ENCODE measurements at places on chromosomes 2 and 18. TPM values are rescaled to one million over a fixed set of nuclear protein-coding genes. Genes with fewer than 3 reads are reported as not detected.

GRCh38 chr2:188193230-188193629 lies 98.4 kb upstream of the GULP1 start:
- DNase-seq, result no peak

DNA sequence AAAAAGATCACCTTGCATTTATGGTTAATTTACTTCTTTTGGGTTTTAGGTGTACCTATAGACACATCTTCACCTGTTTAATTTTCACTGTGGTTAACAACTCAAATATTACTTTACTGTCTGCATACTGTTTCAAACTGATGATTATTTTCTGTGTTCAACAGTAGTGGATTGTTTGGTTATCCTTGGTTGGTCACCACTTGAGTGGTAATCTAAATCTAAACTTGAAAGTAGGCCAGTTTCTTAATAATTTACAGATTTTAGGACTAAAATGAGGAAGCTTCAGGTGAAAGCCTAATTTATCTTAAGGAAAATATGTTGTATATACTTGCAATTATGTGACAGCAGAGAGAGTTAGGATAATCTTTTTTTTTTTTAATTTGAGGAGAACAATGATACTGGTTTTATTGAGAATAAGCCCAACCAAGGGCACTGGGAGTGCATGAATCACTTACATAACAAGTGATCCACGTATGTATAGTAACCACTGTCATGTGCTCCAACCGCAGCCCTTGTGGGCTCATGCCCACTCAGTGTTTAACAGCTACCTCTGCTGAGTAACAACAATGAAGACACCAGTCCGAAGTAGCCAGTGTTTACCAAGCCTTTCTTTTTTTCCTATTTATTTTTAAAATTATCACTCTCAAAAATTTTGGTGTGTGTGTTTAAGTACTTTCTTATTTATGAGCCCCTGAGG lies 31.0 kb upstream of the WDSUB1 start:
- DNase-seq, result no peak

GRCh38 chr2:30351949-30352348 lies 95.1 kb upstream of the LCLAT1 start:
- DNase-seq, result no peak

GRCh38 chr18:10926621-10927161 lies 222.7 kb downstream of the PIEZO2 start:
- DNase-seq, result no peak

The AGFG1 gene
- 40.3 TPM for total RNA-seq

The SMIM21 gene
- total RNA-seq, result not detected

- no peak for DNase-seq
Measured at GRCh38 chr2:28717339-28717758, 34.3 kb upstream of the PPP1CB start.

- DNase-seq, result no peak
Measured at GRCh38 chr2:170605862-170606261, 109.3 kb upstream of the SP5 start.

DNA sequence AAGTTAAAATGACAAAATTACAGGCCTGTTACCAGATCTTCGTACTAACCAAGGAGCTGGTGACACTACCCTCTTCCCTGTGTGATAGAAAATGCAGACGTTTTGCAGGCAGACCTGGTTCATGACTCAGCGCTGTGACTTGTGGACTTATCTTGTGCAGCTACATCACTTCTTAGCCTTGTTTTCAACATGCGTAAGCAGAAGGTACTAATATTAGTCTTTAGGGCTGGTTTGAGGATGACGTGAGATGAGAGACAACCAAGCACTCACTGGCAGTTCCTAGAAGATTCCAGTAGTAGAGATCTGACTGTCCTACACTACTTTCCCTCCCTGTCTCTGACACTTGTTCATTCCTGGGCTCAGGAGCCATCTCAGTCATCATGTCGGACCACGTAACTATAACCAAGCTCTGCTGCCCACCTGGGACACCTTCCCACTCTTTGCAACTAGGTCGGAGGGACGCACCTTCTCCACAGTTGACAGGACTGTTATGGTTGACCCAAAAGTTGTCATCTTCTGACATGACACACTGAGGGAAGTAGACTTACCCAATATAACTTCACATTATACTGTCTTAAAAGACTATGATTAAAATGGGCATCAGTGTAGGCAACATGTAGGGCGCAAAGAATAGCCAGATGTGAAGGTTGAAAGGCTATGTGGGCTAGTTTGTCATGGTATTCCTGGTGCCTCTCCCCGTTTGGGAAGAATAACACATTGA lies 64.8 kb downstream of the TNFRSF11A start:
- DNase-seq, result no peak

- peak; percentile 66 for DNase-seq
Measured at GRCh38 chr2:65264821-65265670, 37.4 kb downstream of the ACTR2 start.

DNA sequence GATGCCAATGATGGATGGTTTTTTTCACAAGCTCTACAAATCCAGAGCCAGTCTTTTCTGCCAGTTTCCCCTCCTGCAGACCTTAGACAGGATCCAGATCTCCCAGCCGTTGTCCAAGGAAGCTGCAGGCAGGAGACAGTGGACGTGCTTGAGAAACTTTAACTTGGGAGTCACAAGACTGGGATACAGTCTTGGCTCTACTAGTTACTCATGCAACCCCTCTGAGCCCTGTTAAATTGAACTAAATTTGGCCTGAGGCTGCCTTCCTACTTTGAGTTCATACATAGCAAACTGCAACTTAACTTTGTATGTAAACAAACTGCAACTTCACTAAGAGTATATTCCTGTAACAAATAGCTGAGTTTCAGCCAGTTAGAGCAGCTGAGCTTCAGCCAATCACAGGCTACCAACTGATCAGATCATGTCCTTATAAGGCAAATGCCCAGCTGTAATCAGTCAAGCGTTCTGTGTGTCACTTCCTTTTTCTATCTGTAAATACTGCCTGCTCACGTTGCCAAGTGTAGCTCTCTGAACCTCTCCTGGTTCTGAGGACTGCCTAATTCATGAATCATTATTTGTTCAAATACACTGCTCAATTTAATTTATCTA lies 140.9 kb downstream of the CAPN13 start:
- no peak for DNase-seq

The COA5 gene
- total RNA-seq, result 34.9 TPM

The SCN2A gene
- total RNA-seq, result 0.87 TPM

DNA sequence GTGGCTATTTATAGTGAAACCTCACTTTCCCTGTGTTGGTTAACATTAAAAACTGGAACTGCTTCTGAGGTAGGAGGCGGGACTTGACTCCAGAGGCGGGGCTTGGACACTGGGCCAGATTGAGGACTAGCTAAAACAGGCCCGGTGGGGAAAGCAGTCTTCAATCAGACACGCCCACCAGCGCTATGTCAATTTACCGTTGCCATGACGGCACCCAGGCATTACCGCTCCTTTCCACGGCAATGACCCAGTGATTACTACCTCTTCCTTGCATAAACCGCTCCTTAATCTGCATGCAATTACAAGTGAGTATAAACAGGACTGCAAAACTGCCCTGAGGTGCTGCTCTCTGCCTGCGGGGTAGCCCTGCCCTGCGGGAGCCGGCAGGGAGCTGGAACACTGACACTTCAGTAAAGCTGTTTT lies 35.3 kb downstream of the LRRFIP1 start:
- peak; percentile 98 for DNase-seq

- DNase-seq, result no peak
Measured at GRCh38 chr18:49166327-49166726, 215.6 kb upstream of the SMAD7 start.

- DNase-seq, result no peak
Measured at GRCh38 chr18:36942264-36942663, 113.3 kb downstream of the KIAA1328 start.

GRCh38 chr2:13230221-13230620 lies 513.5 kb downstream of the TRIB2 start:
- no peak for DNase-seq

The VWC2L gene
- total RNA-seq, result not detected

DNA sequence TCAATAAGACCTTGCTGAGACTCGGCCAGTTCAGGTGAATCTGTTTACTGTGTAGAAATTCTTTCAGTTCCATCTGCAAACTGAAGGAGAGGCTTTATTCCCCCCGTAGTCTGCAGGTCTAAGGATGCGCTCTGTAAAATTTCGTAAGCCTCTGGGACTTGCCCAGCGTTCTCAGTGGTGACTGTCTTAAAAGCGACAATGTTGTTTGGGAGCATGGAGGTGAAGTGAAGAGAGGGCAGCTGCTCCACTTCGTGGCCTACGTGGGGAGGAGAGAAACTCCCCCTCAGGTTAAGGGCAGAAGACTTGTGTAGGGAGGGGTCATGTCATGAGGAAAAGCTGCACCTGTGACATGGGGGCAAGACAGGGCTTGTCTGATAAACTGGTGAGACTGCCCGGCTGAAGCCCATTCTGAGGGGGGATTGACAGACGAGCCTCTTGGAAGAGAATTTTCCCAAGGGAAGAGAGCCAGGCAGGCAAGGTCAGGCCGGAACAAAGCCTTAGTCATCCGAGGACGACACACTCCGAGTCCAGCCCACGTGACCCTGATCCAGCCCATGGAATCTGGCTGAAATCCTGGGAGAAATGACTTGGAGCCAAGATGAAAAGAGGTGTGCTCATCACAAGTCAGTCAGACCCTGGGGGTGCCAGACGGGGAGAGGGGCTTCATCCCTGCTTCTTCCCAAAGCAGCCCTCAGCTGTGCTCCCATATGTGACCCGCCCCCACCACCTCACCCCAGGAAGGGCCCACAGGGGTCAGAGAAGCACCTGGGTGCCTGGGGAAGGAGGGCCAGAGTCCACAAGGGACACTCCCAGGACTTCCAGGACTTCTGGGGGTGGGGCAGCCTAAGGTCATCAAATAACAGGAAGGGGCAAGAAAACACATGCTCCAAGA lies 88.5 kb upstream of the SH3BP4 start:
- peak; percentile 64 for DNase-seq
